Upper lobe of left lung (tissue), 6 donors: ENCODE measurements at places on chromosomes 7 and 10. TPM values are rescaled to one million over a fixed set of nuclear protein-coding genes. Genes with fewer than 3 reads are reported as not detected.

CALHM3 gene
- total RNA-seq: not detected

SCD gene
- 108 TPM for total RNA-seq

DNA sequence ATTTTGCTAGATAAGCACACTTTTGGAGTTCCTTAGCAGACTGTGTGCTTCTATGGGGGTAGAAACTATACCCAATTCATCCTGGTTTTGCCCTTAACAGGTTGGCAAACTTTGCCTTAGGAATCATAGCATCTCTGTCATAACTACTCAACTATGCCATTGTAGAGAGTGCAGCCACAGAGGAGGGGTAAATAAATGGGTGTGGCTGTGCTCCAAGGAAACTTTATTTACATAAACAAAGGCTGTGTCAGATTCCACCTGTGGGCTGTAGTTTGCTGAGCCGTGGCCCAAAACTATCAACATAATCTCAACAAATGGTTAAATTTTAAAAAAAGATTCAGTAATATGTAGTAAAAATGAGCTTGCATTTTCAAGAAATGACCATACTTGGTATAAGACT lies 51.6 kb upstream of the LAMB1 start:
- H3K4me1 ChIP-seq: no peaks in the 10 kb centered on the region
- no peak overlapping the region for H3K27ac ChIP-seq
- no peak overlapping the region for H3K4me3 ChIP-seq
- H3K36me3 ChIP-seq: no peaks in the 10 kb centered on the region
- no peaks in the 10 kb centered on the region for H3K27me3 ChIP-seq

DNA sequence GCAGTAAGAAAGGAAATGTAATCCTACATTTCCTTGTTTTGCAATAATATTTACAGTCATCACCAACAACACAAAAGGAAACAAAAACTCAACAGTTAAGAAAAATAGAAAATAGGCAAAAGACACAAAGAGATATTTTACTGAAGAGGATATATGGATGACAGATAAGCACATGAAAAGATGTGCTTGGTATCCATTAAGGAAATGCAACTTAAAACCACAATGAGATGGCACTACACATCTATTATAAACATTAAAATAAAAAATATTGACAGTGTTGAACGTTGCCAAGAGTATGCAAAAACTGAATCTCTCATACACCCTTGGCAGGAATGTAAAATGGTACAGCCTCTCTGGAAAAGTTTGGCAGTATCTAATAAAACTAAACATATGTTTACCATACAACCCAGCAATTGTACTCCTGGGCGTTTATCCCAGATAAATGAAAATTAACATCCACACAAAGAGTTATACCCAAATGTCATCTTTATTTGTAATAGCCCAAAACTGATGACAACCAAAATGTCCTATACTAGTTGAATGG lies 5.4 kb downstream of the CEP41 start:
- DNase-seq: no peak
- no peaks in the 10 kb centered on the region for H3K27me3 ChIP-seq
- peaks cover 27% of the 10 kb centered on the region for H3K4me1 ChIP-seq
- H3K36me3 ChIP-seq: no peaks in the 10 kb centered on the region
- H3K27ac ChIP-seq: no peak overlapping the region

GRCh38 chr7:19520392-19520791 lies 188.4 kb downstream of the POLR1F start:
- H3K4me3 ChIP-seq: no peak overlapping the region
- no peak overlapping the region for H3K27ac ChIP-seq
- no peaks in the 10 kb centered on the region for H3K4me1 ChIP-seq
- no peaks in the 10 kb centered on the region for H3K27me3 ChIP-seq

GRCh38 chr10:130016993-130017630 lies 53.0 kb upstream of the EBF3 start:
- no peak overlapping the region for H3K4me3 ChIP-seq
- no peaks in the 10 kb centered on the region for H3K27me3 ChIP-seq
- no peak overlapping the region for H3K27ac ChIP-seq

- no peak overlapping the region for H3K27ac ChIP-seq
- H3K36me3 ChIP-seq: no peaks in the 10 kb centered on the region
- no peak for DNase-seq
- no peaks in the 10 kb centered on the region for H3K4me1 ChIP-seq
- H3K27me3 ChIP-seq: no peaks in the 10 kb centered on the region
- no peak overlapping the region for H3K4me3 ChIP-seq
Observed at GRCh38 chr7:25031007-25031406, 51.0 kb upstream of the OSBPL3 start.
